Chondrocyte (in vitro differentiated cells): ENCODE measurements at places on chromosomes 4 and X. TPM values are rescaled to one million over a fixed set of nuclear protein-coding genes. Genes with fewer than 3 reads are reported as not detected.

ZFP92 gene
- total RNA-seq = 0.10 to 1.6 TPM (median 1.5 TPM) in 3 replicates

DNA sequence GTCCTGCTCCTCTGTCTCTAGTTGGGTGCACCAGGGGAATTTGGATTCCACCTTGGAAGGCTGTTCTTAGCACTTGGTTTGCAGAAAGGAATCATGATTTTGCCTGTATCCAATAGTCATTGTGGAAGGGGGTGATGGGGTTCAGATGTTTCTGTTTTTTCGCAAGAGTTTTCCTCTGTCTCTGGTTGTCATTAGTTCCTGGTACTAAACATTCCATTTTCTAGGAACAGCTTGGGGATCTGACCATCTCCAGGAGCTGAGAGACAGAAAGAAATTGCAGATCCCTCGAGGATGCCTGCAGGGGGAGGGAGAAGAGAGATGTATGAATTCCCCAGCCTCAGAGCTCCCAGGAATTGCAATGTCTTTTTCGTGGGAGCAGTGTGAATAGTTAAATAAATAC is 70.9 kb downstream of the CYTL1 start:
- peaks cover 9% of the 10 kb centered on the region for H3K4me1 ChIP-seq
- no peak overlapping the region for H3K4me3 ChIP-seq
- H3K27ac ChIP-seq = no peak overlapping the region
- H3K27me3 ChIP-seq = peaks cover 23% of the 10 kb centered on the region
- no peak for DNase-seq

DNA sequence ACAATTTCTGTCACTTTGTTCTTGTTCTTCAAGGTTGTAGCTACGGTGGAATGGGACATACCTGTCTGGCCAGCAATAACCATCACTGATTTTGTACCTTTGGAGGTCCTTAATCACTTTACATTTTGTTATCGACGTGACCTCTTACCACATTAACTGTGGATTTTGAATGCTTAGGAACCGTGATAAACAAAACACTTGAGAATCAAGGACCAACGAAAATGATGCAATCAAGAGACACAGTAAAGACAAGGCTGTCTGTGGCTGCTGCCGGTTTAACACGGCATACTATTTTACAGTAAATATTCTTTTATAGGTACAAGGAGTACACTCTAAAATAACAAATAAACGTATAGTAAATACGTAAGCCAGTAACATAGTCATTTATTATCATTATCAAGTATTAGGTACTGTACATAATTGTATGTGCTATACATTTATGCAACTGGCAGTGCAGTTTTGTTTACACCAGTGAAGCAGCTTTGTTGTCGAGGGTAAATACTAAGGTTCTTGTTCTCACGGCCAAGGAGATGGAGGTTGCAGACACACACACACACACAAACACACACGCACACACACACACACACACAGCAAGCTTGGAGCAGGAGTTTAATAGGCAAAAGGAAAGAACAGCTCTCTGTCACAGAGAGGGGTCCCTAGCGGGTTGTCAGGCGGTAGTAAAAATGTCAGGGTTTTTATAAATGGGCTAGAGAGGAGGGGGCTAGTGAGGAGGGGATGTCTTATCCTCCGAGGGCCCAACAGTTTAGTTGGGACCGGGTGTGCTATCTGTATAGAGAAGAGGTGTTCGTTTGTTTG is 194.7 kb upstream of the CXorf51B start:
- H3K4me1 ChIP-seq = no peaks in the 10 kb centered on the region
- no peaks in the 10 kb centered on the region for H3K27me3 ChIP-seq
- H3K4me3 ChIP-seq = no peak overlapping the region
- no peak for DNase-seq

GRCh38 chr4:6198278-6198677 is 2.1 kb downstream of the JAKMIP1 start:
- peaks cover 4% of the 10 kb centered on the region for H3K4me1 ChIP-seq
- H3K4me3 ChIP-seq = no peak overlapping the region
- H3K27ac ChIP-seq = no peak overlapping the region
- H3K36me3 ChIP-seq = peaks cover 2% of the 10 kb centered on the region
- peaks cover 64% of the 10 kb centered on the region for H3K27me3 ChIP-seq

DNA sequence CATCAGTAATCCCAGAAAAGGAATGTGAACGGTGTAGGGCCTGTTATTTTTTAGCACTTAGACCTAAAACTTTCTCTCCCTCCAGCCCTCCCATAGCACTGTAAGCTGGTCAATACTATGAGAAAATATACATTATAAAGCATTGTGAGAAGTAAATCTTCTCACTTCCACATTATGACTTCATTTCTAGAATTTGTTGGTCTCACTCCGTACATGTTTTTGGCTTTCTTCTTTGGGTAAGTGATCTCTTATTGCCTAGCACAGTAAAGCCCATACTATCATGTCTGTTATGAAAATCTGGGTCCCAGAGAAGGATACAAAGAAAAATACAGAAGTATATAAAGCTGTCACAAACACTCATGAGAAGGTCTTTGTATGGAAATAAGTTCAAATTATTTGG is 1851.1 kb upstream of the IGFBP7 start:
- no peak for DNase-seq
- H3K27me3 ChIP-seq = peaks cover 6% of the 10 kb centered on the region
